Hematopoietic multipotent progenitor cell treated with erythropoietin and hydrocortisone succinate and interleukin-3 and kit ligand, for 15 days (in vitro differentiated cells): ENCODE measurements at places on chromosomes 11 and 22.
A peak's percentile ranks its signal among the peaks of the same experiment; 100 is the strongest.

DNA sequence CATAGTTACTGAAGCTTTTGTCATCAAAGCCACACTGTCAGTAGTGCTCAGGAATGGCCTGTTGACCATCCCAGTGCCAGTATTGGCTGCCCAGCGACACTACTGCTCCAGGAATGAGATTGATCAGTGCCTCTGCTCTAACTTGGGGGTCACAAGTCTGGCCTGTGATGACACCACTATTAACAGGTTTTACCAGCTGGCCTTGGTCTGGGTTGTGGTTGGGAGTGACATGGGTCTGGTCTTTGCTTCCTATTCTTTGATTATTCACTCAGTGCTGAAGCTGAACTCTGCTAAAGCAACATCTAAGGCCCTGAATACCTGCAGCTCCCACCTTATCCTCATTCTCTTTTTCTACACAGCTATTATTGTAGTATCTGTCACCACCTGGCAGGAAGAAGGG, 21.5 kb downstream of the OR56B4 start:
- DNase-seq, result no peak

DNA sequence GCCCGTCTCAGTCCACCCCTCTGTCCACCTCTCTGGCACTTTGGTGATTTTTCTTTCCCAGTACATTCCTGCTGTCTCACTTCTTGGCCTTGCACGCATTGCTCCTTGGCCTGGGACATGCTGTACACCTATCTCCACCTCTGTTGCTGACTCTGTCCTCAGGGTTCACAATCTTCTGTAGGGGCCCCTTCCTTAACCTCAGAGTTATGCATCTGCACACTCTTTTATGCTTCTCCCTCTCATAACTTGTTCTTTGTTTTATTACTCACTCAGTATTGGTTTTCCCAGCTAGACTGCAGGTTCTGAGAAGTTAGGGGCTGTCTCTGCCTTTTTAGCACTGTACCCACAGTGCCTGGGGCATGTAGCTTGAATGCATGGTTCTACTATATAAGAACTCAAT, 139.1 kb upstream of the MTMR2 start:
- DNase-seq, result no peak

GRCh38 chr11:57399221-57399620, 8.8 kb upstream of the PRG2 start:
- no peak for DNase-seq

GRCh38 chr11:124069429-124070401, 28.6 kb upstream of the OR10G7 start:
- DNase-seq, result peak; percentile 82

DNA sequence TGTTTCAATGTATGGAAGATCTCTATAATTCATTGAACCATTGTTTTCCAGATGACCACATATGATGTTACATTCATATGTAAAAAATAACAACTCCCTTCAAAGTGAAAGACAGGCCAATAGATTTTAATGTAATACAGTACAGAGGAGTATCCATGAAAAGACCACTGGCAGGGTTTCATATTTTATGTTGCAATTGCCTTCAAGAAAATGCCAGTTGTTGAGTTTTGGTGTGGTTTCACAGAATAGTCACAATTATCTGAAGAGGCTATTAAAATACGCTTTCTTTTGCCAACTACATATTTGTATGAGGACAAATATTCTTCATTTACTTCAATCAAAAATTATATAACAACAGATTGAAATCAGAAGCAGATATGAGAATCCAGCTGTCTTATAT, 14.3 kb downstream of the AMOTL1 start:
- no peak for DNase-seq

GRCh38 chr11:9760193-9760575, 96.3 kb downstream of the SWAP70 start:
- DNase-seq, result no peak

GRCh38 chr11:93993747-93994146, 27.4 kb upstream of the HEPHL1 start:
- no peak for DNase-seq

GRCh38 chr22:45548247-45548840, 45.7 kb downstream of the FBLN1 start:
- no peak for DNase-seq

GRCh38 chr11:78030429-78031325, 7.6 kb upstream of the KCTD14 start:
- DNase-seq, result no peak

DNA sequence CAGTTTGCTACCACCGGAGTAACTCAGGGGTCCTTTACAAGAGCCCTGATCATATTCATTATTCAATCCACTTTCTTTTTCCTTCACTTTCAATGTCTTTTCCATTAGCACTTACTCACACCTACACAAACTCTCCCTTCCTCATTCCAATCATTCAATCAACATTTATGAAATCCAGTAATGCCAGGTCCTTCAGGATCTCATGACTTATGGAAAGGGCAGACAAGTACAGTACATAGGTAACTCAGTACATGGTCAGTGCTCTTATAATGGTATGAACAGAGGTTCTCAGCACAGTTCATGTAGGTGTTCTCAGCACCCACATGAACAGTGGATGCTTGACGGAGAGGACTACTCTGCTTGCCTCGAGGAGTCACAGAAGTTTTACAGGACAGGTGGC, 106.6 kb downstream of the USP35 start:
- DNase-seq, result no peak

- DNase-seq, result no peak
These were observed 33.4 kb downstream of the ARFGAP2 start for GRCh38 chr11:47143322-47143721.

GRCh38 chr11:69353696-69354544, 60.0 kb downstream of the MYEOV start:
- DNase-seq, result no peak

DNA sequence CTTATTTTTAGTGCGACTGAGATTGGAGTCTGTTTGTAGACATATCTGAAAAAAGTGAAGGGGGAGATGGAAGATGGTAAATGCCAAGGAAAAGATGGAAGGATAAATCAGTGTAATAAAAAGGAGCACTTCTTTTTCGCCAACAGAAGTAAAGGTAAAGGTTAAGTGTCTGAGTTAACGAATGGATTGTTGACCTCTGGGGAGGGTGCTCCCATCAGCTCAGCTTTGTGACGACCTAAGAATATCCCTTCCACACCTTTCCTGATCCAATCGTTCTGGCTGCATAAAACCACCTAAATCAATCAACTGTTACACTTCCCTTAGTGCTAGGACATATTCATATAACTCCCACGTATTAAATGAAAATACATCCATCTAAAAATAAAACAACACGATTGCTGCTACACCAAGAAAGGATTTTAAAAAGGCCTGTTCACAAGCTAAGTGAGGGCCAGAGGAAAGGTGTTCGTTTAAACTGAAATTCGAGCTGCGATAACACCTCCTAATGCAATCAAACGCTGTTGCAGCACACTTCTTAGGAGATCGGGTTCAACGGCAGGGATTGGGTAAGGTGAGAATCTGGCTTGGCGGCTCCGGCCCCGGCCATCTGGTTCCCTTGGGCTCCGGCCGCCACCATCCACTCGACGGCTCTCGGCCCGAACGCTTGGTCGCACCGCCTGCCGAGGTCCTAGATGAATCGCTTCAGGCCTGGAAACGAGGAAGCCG, 658 bp downstream of the C11orf71 start:
- no peak for DNase-seq

GRCh38 chr11:94946812-94947211, 26.5 kb downstream of the CWC15 start:
- DNase-seq, result no peak

DNA sequence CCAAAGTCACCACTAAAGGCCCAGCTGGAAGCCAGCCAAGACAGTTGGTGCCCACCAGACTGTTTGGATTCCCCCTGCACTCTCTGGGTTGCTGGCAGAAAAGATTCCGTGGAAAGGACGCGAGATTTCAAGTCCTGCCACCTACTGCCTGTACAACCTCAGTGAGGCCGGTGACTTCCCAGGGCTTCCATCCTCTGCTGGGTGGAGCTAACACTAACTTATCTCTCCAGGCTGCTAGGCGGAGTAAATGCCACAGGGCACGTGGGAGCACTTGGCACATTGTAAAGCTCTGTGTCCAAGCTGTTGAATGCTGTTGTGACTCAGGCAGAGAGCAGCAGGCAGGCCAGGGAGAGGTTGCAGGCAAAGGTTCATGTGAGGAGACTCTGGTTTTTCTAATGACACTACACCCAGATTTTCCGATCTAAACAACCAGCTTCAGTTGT, 50.9 kb upstream of the CDON start:
- DNase-seq, result peak; percentile 66

GRCh38 chr11:121112498-121113455, 11.7 kb downstream of the TECTA start:
- peak; percentile 68 for DNase-seq

GRCh38 chr11:77519847-77520246, 46.0 kb upstream of the PAK1 start:
- no peak for DNase-seq

GRCh38 chr22:48757985-48758561, 1069.6 kb downstream of the BRD1 start:
- no peak for DNase-seq

- no peak for DNase-seq
These were observed 18.4 kb upstream of the PITPNB start for GRCh38 chr22:27937453-27937852.

GRCh38 chr11:16169956-16170847, 186.1 kb downstream of the SOX6 start:
- no peak for DNase-seq

- DNase-seq, result no peak
These were observed 9.4 kb downstream of the LHFPL7 start for GRCh38 chr22:24937114-24937513.

- DNase-seq, result no peak
These were observed 53.0 kb downstream of the CTSC start for GRCh38 chr11:88284336-88285050.

DNA sequence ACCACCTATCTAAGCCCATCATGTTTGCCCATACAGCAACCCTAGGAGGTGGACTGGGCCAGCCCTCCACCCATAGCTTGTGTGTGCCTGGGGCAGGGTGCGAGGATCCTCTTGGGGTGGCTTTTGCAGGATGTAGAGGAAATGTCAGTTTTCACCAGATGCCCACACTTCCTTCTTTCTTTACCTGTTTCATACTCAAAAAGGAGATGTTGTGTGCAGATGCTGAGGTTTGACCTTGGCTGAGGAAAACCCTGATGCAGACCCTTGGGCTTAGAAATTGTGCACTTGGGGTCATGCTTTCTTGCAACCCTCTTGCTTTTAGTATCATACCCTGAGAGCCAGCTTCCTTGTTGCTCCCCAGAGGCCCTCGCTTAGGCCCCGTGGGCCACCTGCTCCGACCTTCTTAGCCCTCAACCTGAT, 2.2 kb downstream of the HTR3A start:
- DNase-seq, result no peak

GRCh38 chr22:23219822-23220484, 39.6 kb downstream of the BCR start:
- DNase-seq, result no peak

DNA sequence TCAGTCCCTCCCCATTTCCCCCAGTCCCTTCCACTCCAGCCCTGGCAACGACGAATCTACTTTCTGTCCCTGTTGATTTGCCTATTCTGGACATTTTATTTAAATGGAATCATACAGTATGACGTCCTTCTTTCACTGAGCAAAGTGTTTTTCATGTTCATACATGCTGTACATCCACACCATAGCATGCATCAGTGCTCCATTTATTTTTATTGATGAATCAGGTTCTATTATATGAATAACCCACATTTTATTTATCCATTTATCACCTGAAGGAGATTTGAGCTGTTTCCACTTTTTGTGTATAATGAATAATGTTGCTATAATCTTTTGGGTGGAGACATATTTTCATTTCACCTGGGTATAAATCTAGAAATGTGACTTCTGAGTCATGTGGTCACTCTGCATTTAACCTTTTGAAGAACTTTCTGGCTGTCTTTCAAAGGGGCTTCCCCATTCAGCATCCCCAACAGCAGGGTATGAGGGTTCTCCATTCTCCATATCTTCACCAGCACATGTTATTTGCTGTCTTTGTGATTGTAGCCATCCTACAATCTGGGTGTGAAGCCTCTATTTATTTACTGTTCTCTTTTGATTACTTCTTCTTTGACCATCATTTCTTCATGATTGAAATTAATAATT, 531.7 kb downstream of the ETS1 start:
- no peak for DNase-seq

- DNase-seq, result no peak
These were observed 49.7 kb upstream of the VPREB1 start for GRCh38 chr22:22194931-22195264.

DNA sequence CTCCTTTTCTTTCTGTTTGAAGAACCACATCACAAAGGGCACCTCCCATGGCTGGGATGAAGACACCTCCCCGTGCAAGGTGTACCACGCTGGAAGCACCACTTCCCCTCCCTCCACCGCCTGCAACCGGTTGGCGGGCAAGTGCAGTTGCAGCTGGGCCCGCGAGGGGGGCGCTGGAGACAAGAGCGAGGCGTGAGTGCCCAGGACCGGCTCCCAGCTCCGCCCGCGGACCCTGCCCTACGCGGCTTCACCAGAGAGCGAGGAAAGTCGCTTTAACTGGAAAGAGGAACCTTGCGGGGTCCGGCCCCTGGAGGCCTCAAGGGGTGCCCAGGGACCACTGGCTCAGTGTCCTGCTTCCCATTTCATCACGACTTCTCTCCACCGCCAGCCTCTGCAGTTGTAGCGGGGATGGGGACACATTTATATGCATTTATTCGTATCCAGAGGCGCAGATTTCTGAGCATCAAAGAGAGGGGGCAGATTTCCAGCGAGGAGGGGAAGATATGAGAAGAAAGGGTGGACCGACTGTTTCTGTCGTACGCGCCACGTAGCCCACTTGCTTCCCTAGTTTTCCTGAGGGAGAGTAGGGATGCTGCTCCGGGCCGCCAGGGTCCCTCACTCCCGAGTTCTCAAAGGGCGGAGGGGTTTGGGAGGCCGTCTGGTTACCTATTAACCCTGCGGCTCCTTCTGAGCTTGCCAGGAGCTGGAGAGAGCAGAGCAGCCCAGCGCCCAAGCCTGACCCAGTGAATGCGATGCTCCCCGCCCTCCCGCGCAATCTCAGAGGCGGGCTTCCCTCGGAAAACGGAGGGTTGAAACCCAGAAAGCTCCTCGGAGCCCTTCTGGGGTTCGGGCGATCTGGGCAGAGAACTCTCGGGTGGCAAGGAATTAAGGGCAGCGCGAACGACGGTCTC, 3.5 kb downstream of the ESAM start:
- no peak for DNase-seq

- DNase-seq, result no peak
These were observed 53.3 kb upstream of the ARFGAP3 start for GRCh38 chr22:42910221-42910942.
